ENCODE measurements at places on chromosomes 13 and 19. TPM values are rescaled to one million over a fixed set of nuclear protein-coding genes. Genes with fewer than 3 reads are reported as not detected.

GRCh38 chr13:51970349-51970748 lies 40.9 kb downstream of the ATP7B start:
- DNase-seq, result no peak

GRCh38 chr13:100855151-100855550 lies 180.6 kb upstream of the TMTC4 start:
- DNase-seq, result no peak

DNA sequence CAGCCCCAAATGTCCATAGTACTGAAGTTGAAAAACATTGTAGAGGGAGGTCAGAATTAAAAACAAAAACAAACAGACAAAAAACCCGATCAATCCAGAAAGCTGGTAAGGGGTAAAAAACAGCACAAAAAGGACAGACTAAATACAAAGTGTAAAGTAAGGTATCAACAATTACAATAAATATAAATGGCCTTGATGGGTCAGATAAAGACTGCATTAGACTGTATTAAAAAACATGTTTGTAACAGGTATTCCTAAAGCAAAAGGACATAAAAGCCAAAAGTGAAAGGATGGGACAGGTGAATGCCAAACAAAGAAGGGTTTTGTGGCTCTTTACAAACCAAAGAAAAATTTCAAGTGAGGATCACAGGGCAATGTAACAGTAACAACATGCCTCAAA lies 16.3 kb downstream of the ZNF329 start:
- no peak for DNase-seq

DNA sequence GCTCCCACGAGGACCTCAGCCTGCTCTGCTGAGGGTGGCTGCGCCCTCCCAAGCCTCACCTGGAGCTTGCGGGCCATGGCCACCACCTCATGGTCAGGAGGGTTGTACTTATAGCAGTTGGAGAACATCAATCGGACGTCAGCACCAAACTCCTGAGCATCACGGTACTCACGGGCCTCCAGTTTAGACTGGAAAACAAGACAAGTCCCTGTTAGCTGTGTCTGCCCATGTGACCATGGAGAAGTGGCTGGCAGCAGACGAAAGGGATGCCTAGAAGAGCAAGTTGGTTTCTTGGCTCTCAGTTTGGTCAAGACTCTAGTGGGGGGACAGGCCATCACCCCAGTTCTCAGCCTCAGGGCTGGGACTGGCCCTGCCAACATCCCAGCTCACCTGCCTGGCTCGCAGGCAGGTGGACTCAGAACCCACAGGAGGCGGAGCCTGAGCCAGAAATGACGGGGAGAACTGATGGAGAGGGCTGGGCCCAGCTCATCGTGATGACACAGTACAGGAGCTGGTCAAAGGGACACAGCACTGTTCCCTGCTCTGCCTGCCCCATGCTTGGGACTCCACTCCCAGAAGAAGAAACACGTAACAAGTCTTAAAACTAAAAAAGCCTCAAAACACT lies 31.2 kb upstream of the EPHX3 start:
- DNase-seq, result no peak

DNA sequence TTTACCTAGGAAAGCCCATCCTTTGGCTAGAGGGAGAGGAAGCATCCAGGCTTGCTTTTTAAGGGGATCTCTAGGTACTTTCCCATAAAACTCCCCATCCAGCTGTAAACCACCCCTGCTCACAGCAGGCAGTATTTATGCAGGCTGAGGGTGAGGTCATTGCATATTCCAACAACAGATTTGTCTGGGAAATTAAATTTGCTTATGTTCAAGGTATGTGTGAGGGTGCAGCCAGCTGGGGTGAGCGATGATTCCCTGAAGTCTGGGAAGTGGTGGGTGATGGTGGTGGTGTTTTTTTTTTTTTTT lies 96.3 kb upstream of the C1QTNF9B start:
- DNase-seq, result no peak

GRCh38 chr19:50380751-50381151 lies 3.4 kb upstream of the POLD1 start:
- DNase-seq, result no peak

- no peak for DNase-seq
Observed at GRCh38 chr19:43540381-43540780, 7.4 kb downstream of the ZNF575 start.

DNA sequence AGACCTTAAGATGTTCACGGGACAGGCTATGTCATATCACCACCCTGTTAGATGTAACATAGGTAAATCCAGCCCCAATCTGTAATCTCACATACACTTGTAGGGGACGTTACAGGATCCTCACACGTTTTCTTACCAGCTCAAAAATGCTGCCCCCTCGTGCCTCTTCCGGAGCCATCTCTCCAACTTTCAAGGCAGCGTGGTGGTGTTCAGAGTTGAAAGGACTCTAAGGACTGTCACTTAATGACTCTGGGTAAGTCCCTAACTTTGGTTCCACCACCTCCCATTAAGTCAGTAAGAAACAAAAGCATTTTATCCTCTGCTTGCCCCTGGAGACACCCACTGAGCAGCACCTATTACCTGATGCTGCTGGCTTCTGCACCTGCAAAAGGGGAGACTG lies 4.4 kb downstream of the MED26 start:
- no peak for DNase-seq

DNA sequence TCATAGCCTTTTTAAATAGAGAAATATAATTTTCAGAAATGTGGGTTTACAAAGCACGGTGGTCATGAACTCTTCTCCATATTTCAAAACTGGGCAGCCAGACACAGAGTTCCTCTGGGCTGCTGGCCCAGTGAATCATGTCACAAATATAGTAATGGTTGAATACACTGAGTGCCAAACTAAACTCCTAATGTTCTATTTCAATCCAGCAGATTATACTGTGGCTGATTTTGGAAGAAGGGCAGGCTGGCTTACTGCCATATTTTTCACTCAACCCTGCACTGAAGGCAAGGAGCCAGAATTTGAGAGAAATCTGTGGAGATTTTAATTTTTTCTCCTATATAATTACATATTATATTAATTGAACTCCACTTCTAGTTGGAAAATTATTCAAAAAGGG lies 17.0 kb upstream of the PRR20A start:
- no peak for DNase-seq

GRCh38 chr19:1455002-1455335 lies 5.0 kb downstream of the APC2 start:
- DNase-seq, result no peak

- no peak for DNase-seq
Observed at GRCh38 chr13:30388406-30389283, 33.6 kb upstream of the UBE2L5 start.

DNA sequence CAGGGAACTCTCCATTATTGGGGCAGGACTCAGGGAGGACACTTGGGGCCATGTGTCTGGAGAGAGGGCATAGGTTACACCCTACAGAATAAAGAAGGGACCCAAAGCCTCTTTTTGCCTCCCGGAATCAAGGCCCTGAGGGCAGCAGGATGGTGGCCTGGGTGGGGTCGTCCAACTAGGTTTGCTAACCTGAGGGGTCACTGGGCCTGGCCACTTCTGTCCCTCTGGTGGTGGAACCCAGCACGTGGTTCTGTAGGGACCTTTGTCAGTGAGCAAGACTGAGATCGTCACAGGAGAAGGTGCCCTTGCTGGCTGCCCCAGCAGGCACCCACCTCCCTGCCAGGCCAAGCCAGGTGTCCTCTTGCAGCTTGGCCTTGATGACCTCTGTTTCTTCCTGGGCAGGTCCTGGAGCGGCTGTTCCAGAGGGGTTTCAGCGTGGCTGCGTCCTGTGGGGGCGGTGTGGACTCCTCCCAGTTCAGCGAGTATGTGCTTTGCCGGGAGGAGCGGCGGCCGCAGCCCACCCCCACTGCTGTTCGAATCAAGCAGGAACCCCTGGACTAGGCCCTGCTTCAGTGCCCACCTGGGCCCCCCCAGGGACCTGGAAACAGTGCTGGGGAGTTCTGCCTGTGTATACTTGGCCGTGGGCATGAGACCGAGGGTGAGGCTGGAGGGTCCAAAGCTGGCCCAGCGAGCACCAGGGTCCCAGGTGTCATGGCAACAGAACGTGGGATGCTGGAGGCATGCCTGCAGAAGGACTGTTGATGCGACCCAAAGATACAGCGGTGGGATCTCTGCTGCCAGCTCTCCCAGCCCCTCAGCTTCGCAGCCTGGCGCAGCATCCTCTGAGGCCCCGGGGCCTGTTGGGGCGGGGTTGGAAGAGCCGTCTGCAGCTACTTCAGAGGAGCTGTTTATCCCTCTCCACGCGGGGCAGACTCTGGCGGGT lies 16.0 kb downstream of the KCTD15 start:
- no peak for DNase-seq

DNA sequence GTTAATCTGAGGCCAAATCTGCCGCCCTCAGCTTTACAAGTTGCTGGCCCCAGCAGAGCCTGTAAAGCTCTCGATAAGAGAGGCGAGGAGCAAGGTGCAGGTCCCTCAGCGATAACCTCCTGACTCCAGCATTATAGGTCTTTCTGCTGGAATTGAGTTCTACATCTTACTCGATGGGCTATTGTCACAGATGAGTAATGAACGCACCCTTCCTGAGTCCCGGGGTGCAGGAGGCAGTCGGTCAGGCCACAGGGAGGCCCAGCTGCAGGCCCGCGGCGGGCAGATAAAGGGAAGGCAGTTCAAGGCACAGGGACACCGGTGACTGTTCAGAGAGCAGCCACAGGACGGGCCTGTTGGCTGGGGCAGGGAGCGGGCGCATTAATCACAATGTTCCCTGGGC lies 157.6 kb upstream of the OBI1 start:
- DNase-seq, result no peak

- DNase-seq, result no peak
Observed at GRCh38 chr13:65292488-65292901, 1937.6 kb downstream of the PCDH9 start.

DNA sequence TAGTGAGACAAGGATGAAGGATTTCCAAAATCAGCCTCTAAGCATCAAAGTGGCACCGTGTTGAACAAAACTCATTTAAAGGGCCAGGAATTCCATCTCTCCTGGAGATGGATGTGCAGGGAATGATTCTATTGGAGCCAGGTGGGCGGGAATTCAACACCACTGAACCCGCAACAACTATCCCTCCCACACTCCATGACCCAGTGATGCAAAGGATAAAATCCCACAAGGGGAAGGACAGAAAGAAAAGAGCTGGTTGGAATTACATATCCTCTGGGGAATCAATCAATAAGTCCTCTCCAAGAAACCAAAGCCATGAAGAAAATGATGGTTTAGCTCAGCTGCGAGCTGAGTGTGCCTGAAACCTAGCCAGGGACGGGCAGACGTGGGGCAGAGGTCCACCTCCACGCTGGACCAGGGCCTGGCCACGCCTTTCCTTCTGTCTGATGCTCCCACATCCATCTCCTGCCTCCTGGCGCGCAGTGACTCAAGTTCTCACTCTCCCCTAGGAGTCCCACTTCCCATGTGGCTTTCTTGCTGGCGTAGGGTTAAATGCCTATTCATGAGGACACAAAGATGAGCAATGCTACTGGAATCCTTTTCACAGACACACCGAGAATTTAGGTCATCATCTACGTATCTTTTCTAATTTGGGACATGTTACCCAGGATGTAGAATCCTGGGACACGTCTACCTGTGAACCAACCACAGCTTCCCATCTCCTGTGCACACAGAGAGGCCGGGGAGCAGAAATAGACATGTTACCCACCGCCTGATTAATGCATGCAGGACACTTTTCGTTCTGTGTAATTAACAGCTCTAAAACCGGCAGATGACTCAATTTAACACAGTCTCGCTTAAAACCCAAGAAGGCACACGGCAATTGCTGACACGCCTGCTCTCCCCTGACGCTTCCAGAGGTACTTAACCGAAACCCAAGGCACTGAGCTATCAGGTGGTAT lies 48.6 kb downstream of the PEPD start:
- DNase-seq, result peak; percentile 57

DNA sequence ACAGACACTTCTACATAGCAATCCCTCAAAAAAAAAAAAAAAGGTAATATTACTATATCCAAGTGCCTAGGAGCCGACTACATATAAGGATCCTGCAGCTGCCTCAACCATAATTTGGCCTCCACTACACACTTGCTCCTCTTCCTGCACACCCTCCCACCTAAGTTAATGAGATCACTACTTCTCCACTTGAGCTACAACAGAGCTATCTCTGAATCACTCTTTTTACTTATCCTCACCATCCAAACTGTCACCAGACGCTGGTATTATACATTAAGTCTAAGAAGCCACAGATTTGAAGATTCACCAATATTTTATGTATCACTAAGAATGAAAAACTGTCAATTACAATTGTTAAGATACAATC lies 8.3 kb downstream of the OBI1 start:
- DNase-seq, result no peak

- no peak for DNase-seq
Observed at GRCh38 chr13:73248711-73249580, 190.1 kb downstream of the KLF5 start.

DNA sequence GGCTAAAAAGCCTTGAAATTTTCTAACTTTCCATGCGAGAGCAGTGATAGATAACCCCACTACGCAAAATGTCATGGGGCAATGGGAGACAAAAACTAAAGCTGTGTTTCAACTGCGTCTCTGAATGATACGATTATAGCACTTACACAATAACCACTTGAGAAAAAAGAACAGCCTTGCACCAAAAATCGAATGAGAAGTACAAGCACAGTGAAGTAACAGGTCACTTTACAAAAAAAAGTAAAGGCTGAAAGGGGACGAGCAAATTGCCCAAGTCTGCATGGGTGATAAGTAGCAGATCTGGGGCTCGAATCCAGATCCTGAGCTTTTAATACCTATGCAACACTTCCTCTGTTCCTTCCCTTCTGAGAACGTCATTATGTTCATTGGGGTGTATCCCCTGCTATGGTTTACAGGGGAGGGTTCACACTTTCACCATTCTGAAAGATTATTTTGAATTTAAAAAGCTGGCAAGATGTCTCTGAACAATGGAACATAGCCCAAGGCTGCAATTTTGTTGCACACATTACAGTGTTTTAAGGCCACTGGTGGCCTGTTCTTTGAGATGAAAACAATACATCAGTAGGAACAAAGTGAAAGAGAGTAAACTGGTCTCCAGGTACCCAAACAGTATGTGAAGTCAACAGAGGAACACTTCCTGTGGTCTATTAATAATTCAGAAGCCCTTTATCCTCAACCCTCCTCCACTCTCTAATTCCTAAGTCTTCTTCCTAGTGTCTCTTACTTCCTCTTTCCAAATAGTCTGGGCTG lies 3.2 kb downstream of the CPB2 start:
- DNase-seq, result no peak

GRCh38 chr19:33756177-33756576 lies 40.5 kb upstream of the KCTD15 start:
- DNase-seq, result no peak

DNA sequence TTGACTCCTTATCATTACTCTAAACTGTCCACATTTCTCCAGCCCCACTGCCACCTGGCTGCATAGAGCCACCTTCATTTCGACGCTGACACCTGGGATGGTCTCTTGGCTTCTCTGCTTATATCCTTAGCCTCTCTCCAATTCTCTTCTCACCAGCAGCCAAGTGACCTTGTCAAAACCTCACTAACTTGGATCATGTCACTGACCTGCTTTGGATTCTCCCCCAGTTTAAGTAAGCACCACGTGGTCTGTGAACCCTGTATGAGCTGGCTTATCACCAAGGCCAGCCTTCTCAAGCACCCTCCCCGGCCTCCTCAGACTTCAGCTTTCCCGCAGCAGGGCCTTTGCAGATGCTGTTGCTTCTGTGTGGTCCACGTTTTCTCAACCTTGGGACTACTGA lies 12.3 kb upstream of the GGACT start:
- no peak for DNase-seq

The ANKLE1 gene
- 0.54 TPM for total RNA-seq

The LGALS7B gene
- total RNA-seq, result not detected

The NXNL1 gene
- not detected for total RNA-seq

The RNF225 gene
- 0.25 TPM for total RNA-seq

The CALR3 gene
- total RNA-seq, result not detected

The THSD8 gene
- total RNA-seq, result 3.2 TPM

The ICAM5 gene
- 2.9 TPM for total RNA-seq

The LCP1 gene
- 73.5 TPM for total RNA-seq

Data from kidney (tissue), 22 donors.